Fibroblast of skin of back (primary cell): ENCODE measurements at places on chromosomes 16 and 17.

- no peak for DNase-seq
These were observed 32.8 kb downstream of the TMEM186 start for GRCh38 chr16:8764525-8765250.

DNA sequence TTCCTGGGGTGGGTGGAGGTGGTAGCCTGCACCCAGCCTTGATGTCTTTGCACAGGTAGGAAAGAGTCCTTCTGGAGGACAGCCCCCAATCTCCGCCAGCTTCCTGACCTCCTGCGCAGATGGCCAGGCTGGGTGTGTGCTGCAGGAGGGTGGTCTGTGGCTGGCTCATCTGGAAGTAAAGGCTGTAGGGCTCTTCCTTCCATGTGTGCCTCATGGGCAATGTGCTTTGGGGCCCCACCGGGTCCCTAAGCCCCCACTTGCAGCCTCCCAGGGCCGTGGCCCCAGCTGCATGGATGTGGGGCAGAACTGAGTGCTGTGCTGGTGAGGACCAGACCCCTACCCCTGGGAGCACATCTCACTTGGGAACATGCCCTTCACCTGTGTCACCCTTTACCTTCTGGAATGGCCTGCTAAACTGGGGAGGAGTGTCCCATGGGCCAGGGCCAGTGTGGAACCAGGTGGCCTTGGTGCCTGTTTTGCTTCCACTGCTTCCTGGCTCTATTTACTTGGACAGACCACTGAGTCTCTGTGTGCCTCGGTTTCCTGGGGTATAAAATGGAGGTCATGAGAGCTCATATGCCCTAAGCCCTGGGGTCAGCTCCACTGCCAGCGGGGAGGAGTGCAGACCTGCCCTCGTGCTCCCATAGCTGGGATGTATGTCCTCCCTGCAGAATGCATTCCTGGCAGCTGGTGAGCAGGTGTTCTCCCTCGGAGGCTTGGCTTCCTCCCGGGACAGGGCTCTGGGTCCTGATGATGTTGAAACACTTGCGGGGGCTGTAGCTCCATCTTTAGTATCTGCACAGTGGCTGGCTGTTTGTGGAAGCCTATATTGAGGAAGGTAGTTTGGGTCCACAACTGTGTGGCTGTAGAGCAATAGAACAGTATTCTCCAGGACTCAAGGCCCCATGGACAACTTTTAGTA is 18.0 kb downstream of the MPRIP start:
- no peak for DNase-seq

GRCh38 chr17:34367486-34368195 is 4.6 kb upstream of the CCL1 start:
- no peak for DNase-seq

DNA sequence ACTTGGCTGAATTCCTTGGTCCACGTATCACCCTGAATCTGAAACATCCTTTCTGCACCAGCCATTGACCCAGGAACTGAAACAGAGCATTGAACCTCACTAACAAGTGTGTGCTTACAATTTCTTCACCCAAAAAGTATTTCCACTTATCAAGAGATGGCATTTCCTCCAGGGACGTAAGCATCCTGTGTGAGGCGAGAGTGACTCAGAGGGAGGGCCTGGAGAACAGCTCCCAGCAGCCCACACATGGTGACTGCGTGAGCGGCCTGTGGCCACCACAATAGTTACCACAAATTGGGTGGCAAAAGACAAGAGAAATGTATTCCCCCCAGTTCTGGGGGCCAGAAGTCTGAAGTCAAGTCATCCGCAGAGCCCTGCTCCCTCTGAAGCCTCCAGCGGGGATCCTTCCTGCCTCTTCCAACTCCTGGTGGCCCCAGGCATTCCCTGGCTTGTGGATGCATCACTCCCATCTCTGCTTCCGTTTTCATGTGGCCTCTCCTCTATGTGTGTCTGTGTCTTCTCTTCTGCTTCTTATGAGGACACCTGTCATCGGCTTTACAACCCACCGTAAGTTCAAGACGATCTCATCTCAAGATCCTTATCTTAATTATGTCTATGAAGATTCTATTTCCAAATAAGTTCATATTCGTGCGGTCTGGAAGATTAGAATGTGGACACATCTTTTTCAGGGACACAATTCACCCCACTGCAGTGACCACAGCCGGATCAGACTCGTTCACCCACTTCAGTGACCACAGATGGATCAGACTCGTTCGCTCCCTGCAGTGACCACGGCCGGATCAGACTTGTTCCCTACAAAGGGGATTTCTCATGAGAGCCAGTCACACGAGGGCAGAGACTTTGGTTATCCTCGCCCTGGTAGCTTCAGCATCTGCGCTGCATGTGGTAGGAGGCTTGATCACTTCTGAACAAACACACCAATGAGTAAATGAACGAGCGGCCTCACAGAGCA is 122.6 kb upstream of the FOXF1 start:
- peak; percentile 97 for DNase-seq

DNA sequence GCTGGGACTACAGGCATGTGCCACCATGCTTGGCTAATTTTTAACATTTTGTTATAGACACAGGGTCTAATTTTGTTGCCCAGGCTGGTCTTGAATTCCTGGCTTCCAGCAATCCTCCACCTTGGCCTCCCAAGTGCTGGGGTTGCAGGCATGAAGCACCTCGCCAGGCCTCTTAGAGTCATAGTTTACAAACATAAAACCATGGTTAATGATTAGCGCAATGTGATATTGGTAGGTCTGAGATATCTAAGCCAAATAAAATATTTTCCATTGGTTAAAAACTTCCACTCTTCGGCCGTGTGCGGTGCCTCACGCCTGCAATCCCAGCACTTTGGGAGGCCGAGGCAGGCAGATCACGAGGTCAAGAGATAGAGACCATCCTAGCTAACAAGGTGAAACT is 16.6 kb downstream of the TXNDC11 start:
- DNase-seq = no peak

- DNase-seq = no peak
These were observed 106.3 kb upstream of the ZNF750 start for GRCh38 chr17:82946081-82946480.

- no peak for DNase-seq
These were observed 56.9 kb upstream of the LHX1 start for GRCh38 chr17:36880268-36880905.

DNA sequence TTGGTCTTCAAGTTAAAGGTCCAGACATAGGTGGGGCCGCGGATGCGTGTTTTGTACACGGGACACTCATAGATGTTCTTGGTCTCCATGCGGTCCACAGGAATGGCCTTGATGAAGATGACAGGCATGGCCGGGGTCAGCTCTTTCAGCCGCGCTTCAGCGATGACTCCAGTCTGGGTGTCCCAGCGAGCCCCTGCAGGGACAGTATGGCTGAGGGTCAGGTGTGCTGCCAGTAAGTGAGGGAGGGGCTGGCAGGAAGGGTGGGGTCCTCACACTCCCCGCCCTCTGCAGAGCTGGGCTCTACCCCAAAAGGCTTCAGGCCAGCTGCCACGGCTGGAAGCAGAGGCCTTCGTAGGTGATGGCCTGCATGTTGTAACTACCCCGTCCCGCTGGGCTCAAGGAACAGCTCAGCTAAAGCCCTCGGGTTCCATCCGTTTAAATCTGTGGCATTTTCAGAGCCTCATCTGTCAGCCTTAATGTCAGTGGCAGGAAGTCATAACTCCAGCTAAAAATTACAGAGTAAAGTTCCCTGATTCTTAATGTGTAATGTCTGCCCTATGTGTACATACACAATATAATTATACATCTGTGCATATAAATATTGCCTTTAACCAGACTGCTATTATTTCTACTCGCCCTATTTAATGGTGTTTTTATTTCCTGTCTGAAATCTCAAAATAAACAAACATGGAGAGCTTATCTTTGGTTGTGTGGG is 45.7 kb downstream of the PGS1 start:
- no peak for DNase-seq

- DNase-seq = peak; percentile 91
These were observed at the start of gene KRTAP2-4 for GRCh38 chr17:41065829-41066624. Gene KRTAP2-4, minus strand, starts transcription at chr17:41065879. Its CDS starts 34 bp downstream, at chr17:41065845.

GRCh38 chr17:67813803-67814180 is 11.5 kb upstream of the BPTF start:
- no peak for DNase-seq
